ENCODE measurements at places on chromosomes 5 and 9.

GRCh38 chr9:70607926-70608325 is 193.5 kb upstream of the KLF9 start:
- DNase-seq: no peak

DNA sequence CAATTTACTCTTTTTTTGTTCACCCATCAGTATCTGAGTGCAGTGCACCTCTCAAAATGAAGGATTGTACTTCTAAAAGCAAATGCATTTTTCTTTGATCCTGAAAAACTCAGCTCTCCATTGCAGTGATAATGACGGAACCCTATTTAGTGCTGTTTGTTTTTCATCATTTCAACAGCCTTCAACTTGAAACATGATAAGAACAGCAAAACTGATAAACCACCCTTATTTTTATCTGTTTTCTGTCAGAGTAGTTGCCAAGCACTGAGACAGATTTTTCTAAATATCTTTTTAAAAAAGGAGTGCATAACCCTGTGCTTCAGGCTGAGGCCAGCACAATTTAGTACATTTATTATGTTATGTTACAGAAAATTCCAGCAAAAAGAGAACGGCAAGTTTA is 549.8 kb upstream of the DMAC1 start:
- DNase-seq: no peak

- no peak for DNase-seq
Measured at GRCh38 chr5:175246242-175246888, 197.6 kb downstream of the DRD1 start.

- DNase-seq: no peak
Measured at GRCh38 chr5:118478852-118479251, 509.5 kb downstream of the DTWD2 start.

GRCh38 chr9:104860263-104860662 is 67.7 kb downstream of the ABCA1 start:
- no peak for DNase-seq

- DNase-seq: no peak
Measured at GRCh38 chr5:136308212-136308795, 57.0 kb downstream of the TRPC7 start.

GRCh38 chr9:130670644-130671043 is 6.2 kb downstream of the PRDM12 start:
- DNase-seq: no peak

DNA sequence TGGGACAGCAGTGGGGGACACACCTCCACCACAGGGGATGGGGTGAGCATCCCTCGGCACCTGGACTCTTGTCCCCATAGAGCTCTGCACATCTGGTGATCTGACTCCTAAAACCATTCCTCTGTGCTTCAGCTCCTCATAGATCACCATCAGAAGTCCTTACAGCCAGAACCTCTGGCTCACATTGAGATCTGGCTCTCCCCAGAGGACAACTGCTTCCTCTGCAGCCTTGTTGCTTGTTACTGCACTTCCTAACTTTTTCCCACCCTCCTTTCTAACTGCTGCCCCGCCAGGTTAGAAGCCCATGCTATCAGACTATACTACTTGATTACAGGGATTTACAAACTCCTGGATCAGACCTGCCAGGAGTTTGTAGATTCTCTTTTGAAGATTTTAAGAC is 64.5 kb downstream of the ARSB start:
- no peak for DNase-seq

DNA sequence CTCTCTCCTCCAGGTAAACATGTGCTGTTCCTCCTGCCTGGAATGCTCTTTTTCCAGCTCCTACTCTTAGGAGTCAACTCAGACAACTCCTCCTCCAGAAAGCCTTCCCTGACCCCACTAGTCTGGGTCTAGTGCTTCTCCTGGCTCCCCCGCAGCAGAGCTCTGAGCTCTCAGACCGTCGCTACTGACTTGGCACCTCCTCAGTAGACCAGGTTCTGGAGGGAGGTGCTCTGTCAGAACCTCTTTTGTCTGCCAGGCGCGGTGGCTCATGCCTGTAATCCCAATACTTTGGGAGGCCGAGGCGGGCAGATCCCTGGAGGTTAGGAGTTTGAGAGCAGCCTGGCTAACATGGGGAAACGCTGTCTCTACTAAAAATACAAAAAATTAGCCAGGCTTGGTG is 3.4 kb downstream of the LRRC8A start:
- DNase-seq: no peak

DNA sequence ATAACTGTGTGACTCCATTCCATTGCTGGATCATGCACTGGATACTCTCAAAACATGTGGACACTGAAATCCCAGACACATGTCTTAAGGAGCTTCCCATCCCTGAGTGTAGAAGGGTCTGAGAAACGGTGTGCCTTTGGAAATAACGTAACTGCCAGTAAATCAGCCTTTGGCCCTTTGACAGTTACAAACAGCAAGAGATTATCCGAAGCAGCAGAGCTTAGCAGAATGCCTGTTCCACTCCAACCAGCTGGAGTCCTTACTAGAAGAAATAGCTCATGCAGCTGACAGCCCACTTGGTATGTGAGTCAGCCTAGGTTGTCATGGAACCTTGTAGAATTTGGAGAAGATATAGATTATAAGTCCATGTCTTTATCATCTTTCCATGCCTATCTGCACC is 7.0 kb downstream of the TMEM252 start:
- no peak for DNase-seq

DNA sequence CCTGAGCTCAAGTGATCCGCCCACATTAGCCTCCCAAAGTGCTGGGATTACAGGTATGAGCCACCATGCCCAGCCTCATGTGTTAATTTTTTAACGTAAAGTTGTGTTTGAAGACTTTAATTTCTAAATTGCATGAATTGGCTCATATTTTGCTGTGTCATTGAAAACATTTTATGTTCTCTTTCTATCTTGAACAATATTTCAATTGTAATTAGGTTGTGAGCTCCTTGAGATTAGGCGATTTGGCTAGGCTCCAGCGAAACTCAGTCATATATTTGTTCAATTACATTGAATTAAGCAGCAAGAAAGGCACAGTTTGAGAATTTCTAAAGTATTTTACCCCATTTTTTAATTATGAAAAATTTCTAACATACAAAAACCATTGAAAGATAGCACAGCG is 34.0 kb downstream of the GAPVD1 start:
- no peak for DNase-seq

DNA sequence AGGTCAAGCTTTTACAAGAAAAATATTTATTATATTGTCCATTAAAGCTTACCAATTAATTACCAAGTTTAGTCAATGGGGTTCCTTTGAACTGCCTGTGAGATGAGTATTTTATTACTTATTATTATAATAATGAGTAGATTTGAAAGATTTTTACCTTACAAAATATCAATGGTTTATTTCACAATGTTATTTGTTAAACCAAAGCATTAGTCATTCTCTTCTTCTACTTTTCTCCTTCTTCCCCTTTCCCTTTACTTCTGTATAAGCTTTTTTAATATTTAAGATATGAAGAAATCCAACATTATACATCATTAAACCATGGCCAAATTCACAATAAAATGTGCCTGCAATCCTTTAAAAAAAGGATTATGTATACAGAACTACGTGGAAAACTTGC is 369.5 kb downstream of the ARL15 start:
- no peak for DNase-seq

DNA sequence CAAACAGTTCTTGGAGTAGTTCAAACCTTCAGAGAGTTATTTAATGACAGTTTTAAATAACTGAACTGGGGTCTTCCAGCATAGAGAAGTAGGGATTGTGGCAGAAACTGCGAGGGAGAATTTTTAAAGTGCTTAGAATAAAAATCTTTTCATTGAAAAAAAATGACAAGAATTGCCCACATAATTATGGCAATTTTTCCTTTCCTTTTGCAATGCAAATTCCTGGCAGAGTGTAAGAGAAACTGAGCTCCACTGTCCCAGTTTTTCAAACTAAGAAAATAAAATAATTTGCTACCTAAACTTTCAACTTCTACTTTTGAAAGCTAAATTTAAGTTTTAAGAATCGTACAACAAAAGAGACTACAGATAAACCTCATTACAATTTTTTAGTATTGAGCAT is 2.3 kb upstream of the PTGER4 start:
- no peak for DNase-seq

DNA sequence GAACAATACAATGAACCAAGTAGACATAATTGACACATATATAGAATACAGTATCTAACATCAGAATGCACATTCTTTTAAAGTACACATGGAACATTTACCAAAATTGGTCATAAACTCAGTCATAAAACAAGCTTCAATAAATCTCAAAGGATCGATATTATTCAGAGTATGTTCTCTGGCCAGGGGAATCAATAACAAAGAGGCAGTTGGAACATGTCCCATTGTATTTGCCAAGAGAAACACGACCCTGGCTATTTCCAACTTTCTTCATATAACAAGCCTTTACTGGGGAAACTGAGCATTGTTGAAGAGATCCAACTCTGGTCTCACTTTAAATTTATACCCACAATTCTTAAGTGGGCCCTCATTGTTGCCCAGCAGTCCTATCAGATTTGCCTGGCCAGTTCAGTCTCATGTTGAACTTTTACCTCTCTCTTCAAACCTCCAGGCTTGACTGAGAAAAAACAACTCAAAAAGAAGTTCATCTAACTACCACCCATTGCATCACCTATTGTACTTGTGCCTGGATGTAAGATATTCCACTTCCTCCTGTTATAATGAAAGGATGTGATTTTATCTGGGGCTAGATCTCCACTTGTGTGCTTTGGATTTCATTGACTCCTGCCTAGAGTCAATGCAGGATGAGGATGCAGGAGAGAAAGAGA is 162.5 kb downstream of the HSPA4 start:
- no peak for DNase-seq

DNA sequence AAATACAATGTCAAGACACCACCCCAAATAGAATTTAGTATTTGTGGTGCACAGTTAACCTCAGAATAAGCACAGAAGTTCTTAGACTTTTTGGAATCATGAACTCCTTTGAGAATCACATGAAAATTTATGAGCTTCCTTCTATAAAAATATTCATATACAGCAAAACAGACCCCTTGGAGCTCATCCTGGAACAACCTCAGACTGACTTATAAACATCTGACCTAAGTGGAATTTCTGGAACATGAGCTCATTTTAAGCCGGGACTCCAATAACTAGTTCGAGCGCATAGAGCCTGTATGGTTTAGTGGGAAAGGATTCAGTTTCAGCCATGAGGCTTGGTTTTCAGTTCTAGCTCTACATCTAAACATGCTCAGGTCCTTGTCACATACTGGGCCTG is 192.3 kb downstream of the DEPDC1B start:
- DNase-seq: no peak

GRCh38 chr9:111000202-111000601 is 38.1 kb downstream of the LPAR1 start:
- no peak for DNase-seq

All from iPS DF 19.7 (cell line).